Memory B cell (primary cell): ENCODE measurements at places on chromosomes 1 and 21.

DNA sequence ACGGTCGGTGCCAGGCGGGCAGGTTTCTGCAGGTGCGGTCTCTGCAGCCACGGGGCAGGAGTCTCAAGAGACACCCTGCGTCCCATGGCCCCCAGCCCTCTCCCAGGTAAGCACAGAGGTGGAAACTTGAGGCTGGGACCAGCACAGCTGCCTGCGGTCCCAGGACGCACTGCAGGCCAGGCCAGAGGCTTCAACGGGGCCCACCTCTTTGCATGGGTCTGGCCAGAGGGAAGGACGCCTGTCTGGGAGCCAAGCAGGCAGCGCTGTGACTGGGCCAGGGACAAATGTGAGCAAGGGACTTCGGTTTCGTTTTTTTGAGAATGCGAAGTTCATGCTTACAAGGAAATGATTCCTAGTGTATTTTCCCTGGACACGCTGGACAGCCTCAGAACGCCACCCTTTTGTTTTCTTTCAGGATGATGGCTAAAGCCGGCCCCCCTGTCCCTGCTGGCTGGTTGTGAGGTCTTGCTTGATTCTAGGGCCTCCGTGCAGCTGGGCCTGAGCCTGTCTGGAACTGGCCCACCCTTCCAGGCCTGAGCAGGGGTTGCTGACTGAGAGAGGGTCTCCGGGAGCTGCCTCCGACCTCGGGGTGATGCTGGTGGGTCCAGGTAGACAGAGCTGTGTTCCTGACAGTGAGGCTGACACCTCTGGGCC, 38.3 kb downstream of the MORN1 start:
- H3K36me3 ChIP-seq = no peaks in the 10 kb centered on the region
- H3K4me1 ChIP-seq = peaks cover 2% of the 10 kb centered on the region
- no peak overlapping the region for H3K27ac ChIP-seq
- peaks cover 2% of the 10 kb centered on the region for H3K27me3 ChIP-seq
- no peak for DNase-seq

- H3K4me1 ChIP-seq = peaks cover 6% of the 10 kb centered on the region
- no peak overlapping the region for H3K4me3 ChIP-seq
- peaks cover 40% of the 10 kb centered on the region for H3K27me3 ChIP-seq
- DNase-seq = no peak
Measured at GRCh38 chr1:18722270-18722669, 91.6 kb downstream of the PAX7 start.

GRCh38 chr1:173355281-173356031, 121.7 kb upstream of the PRDX6 start:
- H3K4me3 ChIP-seq = peak overlapping the region; percentile 73
- H3K27ac ChIP-seq = peak overlapping the region; percentile 69
- H3K27me3 ChIP-seq = no peaks in the 10 kb centered on the region
- peaks cover 25% of the 10 kb centered on the region for H3K4me1 ChIP-seq

GRCh38 chr1:216836316-216836715, 113.1 kb upstream of the ESRRG start:
- no peak for DNase-seq
- no peak overlapping the region for H3K4me3 ChIP-seq
- no peaks in the 10 kb centered on the region for H3K4me1 ChIP-seq
- H3K36me3 ChIP-seq = no peaks in the 10 kb centered on the region

DNA sequence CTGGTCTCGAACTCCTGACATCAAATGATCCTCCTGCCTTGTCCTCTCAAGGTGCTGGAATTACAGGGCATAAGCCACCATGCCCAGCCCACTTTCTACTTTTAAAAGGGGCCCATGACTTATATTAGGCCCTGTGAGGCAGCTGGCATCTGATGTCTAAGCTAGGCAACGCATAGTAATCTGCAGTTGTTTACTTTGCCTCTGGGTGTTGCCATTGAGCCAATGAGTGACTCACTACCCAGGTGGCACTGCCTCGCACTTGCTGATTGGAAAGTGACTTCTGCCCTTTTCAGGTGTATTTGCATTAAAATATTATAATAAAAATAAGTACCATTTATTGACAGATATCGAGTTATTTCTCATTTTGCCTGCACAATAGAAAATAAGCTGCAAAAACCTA, 84.9 kb downstream of the KIF14 start:
- H3K27me3 ChIP-seq = peaks cover 21% of the 10 kb centered on the region
- H3K27ac ChIP-seq = no peak overlapping the region
- no peak for DNase-seq
- no peaks in the 10 kb centered on the region for H3K36me3 ChIP-seq
- no peaks in the 10 kb centered on the region for H3K4me1 ChIP-seq

- H3K4me1 ChIP-seq = peaks cover 25% of the 10 kb centered on the region
- H3K36me3 ChIP-seq = peaks cover 1% of the 10 kb centered on the region
- no peak for DNase-seq
- peak overlapping the region; percentile 91 for H3K4me3 ChIP-seq
Measured at GRCh38 chr1:28913786-28914227, 562 bp upstream of the EPB41 start.
